D341Med (cell line): ENCODE measurements at places on chromosomes 3 and 15.

DNA sequence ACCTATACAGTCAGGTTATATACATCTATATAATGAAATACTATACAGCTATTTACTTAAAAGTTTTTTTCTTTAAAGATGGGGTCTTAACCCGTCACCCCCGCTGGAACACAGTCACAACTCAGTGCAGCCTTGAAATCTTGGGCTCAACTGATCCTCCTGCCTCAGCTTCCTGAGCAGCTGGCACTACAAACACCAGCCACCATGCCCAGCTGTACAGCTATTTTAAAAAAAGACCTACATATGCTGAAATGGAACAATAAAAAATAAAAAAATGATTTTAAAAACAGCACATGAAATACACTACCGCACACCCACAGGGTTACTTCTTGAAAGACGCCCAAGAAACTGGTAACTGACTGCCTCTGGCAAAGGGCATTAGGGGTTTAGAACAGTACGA, 3.8 kb downstream of the NCBP2 start:
- no peak for DNase-seq

DNA sequence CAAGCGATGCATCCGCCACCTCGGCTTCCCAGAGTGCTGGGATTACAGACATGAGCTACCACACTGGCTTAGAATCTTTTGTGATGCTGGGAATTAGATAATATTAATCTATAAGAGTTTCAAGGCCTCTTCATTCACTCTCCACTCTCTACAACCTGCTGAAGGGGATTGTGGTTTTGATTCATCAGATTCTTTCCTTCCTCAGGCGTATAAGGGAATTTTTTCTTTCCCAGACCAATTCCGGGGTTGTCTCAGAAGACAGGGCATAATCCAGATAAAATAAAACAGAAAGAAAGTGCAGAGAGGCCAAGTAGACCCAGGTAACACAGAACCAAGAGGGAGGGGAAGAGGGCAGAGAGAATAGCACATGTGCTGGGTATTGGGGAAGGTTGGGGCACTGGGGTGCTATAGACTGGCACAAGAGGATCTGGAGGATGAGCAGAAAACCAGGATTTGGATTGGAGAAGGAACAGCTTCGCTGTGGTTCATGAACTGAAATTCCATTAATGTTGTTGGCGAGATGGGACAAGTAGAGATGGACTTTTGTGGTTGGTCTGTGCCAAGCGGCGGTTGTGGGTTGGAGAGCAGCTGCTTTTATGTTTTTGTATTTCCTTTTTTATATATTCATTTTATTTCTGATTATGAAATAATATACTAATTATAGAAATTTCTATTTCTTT, 12.8 kb downstream of the ARL6IP5 start:
- no peak for DNase-seq

DNA sequence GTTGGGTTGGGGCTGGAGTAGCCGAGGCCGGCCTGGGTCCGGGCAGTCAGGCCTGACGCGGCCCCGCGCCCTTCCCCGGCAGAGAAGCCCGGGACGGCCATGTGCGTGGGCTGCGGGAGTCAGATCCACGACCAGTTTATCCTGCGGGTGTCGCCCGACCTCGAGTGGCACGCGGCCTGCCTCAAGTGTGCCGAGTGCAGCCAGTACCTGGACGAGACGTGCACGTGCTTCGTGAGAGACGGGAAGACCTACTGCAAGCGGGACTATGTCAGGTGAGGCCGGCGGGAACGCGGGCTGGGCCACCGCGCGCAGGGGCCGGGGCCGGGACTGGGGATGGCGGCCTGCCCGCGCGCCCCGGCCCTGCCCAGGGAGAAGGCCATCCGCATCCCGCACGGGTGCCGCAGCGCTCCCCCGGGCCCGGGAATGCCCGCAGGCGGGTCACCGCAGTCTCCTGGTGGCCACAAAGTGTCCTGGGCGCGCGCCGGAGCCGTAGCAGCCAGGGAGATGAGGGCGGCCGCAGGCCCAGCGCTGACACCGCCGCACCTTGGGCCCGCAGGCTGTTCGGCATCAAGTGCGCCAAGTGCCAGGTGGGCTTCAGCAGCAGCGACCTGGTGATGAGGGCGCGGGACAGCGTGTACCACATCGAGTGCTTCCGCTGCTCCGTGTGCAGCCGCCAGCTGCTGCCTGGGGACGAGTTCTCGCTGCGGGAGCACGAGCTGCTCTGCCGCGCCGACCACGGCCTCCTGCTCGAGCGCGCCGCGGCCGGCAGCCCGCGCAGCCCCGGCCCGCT, 1.3 kb downstream of the ISL2 start:
- no peak for DNase-seq

DNA sequence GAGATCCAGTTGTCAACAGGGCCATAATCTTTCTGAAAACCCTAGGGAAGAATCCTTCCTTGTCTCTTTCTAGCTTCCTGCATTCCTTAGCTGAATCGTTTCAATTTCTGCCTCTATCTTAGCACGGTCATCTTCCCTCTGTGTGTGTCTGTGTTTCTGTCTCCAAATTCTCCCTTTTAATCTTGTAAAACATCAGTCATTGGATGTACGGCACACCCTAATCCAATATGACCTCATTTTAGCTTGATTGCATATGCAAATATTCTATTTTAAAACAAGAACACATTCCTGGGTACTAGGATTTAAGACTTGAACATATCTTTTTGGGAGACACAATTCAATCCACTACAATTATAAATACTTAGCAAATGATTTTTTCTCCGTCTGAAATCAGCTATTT, 600.3 kb downstream of the GBE1 start:
- no peak for DNase-seq

GRCh38 chr15:38652998-38653397, 88.4 kb upstream of the RASGRP1 start:
- DNase-seq: no peak

DNA sequence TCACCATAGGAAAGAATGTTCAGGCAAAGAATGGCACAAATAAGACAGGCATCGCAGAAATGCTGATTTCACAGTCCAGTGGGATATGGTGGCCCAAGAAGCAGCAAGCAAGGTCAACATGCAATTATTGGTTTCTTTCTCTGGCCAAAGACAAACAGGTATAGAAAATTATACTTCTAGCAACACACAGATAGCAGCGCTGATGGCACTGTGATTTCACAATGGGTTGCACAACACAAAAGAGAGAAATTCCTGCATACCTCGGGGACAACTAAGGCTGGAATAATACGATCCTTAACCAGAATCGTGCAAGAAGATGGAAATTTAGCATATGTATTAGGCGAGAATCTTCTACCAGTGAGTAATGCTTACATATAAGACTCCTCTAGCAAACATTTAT, 76.3 kb upstream of the NR2F2 start:
- DNase-seq: no peak

DNA sequence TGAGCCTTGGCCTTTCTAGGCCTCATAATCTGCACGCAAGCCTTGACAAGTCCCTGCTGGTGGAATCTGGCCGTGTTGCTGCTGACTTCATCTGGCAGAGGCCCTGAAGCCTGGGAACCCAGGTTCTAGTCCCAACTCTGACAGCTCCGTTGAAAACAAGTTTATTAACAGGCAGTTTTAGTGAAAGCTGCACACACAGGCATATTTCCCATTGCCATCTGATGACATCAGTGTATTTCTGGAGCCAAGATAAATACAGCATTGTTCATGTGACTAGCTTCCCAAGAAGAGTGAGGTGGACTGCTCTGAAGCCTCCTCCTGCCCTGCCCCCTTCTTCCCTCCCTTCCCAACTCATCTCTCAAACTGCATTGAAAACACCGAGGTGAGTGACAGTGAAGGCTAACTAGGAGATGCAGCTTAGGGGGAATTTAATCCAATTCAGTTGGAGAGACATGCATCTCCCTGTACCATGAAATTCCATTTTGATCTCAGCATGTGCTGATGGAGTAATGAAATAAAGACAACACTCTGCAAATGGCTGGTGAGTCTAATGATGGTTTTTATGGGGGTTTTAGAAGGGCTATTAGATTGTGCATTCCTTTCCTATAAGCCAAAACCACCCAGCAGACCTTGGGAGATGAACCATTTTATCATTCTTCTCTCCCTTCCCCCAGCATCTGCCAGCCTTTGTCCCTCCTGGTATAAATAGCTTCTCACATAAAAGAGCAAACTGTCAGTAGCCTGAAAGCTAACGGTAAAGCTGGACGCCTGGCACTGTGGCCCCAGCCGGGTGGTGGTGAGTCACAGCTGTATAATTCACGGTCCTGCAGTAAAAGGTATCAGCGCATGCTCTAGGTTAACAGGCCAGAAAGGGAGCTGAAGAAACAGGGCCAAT, 38.0 kb downstream of the PRICKLE2 start:
- DNase-seq: no peak

GRCh38 chr3:54356261-54357045, 234.1 kb downstream of the CACNA2D3 start:
- no peak for DNase-seq

GRCh38 chr15:96326328-96327154, 4.0 kb upstream of the NR2F2 start:
- DNase-seq: no peak

DNA sequence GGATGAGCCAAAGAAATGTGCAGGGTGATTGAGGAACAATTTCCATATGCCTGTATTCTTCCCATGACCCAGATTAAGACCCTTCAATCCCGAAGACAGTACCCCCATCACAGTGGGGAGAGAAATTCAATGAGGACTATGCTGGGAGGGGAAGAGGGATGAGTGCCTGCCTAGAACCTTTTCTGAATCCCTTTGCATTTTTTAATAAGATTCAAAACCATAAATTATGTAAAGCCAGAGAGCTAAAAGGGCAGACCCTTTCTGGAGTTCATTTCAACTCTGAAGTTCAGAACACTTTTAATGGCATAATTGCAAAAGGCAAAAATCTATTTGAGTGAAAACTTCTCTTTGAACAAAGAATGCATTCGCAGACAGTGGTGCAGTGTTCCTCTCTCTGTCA, 529.5 kb downstream of the NTRK3 start:
- DNase-seq: no peak

GRCh38 chr3:169513672-169514071, 149.8 kb downstream of the MECOM start:
- no peak for DNase-seq

DNA sequence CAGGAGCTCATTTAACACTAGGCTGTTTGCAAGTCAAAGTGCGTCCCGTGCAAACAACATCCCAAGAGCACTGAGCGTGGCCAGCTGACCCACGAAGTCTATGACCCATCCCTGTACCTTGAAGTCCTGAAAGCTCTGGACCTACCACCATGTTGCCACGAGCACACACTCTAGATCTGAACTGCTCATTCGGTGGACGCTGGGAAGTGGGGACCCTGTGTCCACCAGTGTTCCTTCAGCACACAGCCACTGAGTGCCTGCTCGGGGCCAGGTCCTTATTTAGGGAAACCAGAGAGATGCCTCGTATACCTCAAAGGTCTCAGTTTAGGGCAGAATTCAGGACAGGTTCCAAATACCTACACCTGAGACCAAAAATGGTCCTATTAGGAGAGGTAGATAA, 236.9 kb downstream of the XXYLT1 start:
- DNase-seq: no peak

DNA sequence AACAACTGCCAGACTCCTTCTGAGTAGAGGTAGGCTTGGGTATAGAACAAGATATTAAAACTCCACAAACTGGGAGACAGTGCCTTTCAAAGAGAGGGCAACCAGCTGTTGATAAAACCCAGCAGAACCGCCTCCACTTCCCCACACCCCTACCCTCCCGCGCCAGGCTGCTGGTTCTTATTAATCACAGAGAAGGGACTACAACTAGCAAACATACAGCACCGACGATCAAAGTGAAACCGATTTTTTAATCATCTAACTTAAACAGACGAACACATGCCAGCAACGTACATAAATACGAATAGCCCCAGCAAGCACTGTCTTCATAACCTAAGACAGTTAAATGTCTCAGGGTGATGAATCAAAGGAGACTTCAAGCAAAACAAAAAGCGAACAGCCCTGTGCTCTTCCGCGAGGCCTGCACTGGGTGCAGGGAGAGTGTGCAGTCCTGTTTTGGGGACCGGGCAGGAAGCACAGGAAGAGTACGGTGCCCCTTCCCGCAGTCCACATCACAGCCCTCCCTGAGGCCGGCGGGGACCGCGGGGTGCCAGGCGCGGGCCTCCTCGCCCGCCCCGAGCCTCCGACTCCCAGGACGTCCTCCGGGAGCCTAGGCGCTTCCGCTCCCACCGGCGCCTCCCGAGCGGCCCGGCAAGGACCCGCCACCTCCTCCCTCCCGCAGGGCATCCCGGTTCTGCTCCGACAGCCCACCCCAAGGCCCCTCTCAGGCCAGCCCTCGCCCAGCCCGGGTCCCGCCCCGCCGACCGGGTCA, 75.1 kb upstream of the VGLL4 start:
- peak; percentile 47 for DNase-seq

DNA sequence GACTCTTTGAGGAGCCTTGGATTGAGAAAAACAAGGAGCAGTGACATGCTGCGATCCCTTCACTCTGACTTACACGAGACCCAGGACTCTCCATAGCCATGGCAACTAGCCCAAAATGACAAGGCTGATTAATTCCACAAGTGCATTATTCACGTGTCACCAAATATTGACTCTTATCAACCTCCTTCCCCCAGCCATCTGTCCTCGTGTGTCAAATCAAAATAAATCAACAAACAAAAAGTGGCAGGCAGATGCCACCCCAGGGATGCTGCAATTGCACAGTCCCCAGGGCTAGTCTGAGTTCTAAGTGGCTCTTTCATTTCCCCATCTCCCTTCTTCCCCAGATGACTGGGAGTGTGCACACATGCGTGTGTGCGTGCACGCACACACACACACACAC, 104.9 kb downstream of the AQP9 start:
- DNase-seq: no peak

DNA sequence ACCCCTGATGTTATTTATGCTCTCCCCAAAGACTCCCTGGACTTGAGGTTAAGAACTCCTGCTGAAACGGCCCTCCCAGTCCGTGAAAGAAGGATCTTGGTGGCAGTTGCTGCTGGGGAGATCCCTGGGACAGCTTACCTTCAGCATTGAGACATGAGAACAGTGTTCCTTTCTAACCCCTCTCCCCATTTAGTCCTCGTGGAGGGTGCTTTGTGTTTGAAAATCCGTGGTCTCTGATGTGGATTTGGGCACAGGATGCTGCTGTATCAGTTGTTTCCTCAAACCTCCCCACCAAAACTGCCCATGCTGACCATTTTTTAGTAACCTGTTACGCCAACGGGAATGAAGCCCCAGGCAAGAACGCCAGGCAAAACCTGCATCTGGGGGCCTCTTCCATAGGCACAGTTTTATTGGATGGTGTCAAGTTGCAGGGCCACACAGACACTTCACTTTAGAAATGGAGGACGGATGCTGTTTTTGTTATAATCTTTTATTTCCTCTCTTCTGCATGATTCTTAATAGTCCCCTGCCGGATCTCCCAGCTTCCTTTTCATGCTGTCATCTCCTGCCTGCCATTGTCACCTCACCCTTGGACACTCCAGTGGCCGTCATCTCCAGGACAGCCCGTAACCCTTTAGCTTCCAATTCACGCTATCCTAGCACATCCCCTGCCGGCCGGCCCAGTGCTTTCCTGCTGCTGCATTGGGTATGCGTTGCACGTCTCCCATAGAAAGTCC, 31.7 kb upstream of the CEMIP start:
- DNase-seq: no peak
